ENCODE measurements at places on chromosomes 6 and 20.

GRCh38 chr20:50294164-50295088 lies 103.8 kb downstream of the CEBPB start:
- no peak for DNase-seq

- DNase-seq: no peak
Observed at GRCh38 chr20:35134880-35135279, 12.3 kb downstream of the EDEM2 start.

DNA sequence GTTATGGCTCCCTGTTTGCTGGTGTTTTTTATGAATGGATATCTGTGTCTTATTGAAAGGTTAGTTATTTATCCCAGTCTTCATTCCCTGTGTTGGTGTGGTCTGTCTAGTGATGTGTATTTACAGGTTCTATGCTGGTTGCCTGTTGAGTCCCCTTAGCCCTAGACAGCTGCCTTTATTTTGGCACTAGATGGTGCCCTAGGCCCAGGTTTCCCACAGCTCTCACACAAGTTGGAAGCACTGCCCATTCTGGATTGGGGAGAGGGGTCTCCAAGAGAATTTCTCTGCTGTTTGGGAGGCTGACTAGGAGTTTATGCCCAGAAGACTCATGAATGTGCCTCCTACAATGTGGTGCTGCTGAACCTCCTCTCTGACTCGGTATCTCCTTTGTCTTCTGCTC lies 12.4 kb downstream of the GRM1 start:
- no peak for DNase-seq

GRCh38 chr6:118017301-118017848 lies 110.3 kb downstream of the SLC35F1 start:
- no peak for DNase-seq

GRCh38 chr6:13412639-13413465 lies 74.5 kb downstream of the GFOD1 start:
- DNase-seq: no peak

DNA sequence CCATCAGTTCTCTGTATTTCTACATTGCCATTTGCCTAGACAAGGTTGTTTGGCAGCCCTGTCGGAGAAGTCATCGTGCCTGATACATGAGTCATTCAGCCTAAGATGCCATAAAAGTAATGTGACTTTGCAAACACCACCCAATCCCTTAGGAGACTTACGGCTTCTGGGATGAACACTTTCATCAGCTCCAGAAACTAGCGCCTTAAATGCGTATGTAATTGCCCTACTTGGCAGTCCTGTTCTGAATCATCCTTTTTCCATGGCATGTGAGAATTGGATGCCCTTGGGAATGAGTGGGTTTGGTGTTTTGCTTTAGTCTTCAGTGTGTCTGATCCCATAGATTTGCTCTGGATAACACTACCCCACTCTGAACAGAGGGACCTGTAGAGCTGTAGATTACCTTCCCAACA lies 158.5 kb downstream of the SASH1 start:
- DNase-seq: peak; percentile 82

GRCh38 chr20:3744806-3745685 lies 12.6 kb downstream of the HSPA12B start:
- no peak for DNase-seq

- no peak for DNase-seq
Observed at GRCh38 chr20:2930538-2930937, 57.3 kb downstream of the PTPRA start.

DNA sequence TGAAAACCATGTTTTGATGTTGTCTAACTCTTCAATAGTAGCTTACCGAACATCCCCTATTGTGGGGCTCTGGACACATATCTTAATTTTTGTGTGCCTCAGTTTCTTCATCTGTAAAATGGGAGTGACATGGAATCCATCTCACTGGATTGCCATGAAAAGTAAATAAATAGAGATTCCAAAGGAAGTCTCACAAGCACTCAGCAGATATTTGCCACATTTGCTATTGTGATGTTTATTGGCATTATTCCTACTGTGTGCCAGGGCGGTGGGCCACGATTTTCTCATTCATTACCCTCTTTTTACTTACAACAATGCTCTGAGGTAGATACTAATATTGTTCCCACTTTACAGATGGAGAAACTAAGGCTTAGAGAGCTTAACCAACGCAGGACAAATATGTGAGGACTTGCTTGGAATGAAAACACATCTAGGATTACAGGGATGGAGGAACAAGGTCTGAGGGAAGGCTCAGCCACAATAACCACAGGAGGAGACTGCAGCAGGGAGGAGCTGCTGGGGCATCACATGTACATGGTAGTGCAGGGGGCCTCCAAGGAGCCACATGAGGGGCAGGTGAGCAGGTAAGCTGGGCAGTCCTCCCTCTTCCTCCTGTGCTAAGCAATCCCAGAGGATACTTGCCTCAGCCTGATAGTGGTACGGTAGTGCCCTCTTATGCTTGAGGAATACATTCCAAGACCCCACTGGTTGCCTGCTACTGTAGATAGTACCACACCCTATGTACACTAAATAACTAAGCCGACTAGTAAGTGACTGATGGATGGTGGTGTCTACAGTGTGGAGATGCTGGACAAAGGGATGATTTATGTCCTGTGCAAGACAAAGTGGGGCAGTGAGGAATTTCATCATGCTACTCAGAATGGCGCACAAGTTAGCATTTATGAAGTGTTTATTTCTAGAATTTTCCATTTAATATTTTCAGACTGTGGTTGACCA lies 176.9 kb downstream of the FOXA2 start:
- DNase-seq: no peak

DNA sequence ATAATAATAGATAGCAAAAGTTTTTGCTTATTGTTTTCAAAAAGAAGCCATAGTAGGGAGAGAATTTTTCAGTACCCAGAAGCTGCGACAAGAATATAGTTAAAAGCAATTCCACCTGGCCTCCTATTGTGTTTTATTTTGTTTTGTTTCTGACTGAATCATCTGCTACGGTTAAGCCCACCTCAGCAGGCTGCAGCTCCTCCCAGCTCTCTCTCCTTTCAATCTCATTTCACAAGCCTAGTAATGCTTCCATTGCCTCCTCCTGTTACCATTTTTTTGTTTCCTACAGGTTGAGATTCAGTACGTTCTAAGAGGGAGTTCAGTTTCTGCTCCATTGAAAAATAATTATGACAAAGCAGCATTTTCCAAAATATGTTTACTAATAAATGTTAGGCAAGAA lies 77.9 kb downstream of the PCSK2 start:
- no peak for DNase-seq

- DNase-seq: no peak
Observed at GRCh38 chr6:35569011-35569461, 56.3 kb upstream of the TULP1 start.

DNA sequence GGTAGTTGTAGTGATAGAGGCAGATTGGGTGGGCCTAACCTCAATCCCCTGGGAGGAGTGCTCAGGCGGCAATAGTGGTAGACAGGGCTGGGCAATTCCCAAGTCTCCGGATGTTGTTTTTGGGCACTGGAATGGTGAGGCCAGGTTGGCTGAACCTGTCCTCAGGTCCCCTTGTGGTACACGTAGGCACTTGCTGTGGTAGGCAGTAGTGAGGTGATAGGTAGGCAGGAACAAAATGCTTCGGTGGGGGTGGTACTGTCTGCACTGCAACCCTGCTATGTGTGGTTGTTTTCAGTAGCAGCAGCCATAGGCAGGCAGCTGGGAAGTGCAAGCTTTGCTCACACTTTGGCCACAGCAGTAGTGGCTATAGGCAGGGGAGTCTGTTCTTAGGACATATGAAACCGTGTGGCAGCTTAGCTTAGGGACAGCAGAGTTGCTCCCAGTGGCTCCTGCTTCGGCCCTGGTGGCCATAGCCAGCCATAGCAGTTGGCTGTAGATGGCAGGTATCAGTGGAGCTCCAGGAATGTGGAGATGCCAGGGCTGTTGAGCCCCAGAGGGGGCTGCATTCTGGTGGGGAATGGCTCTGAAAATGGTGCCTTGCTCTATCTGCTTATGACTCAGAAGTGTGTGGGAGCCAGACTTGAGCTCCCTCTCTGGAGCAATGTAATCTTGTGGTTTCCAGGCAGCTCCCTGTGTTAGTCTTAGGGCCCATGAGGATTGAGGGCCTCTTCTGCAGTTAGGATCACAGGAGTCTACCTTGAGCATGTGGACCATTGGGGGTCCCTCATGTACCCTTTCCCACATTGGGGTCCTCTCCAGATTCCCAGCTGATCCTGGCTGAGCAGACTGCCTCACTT lies 241.8 kb upstream of the BMP2 start:
- DNase-seq: no peak

GRCh38 chr20:46282669-46283068 lies 25.6 kb downstream of the CDH22 start:
- no peak for DNase-seq

DNA sequence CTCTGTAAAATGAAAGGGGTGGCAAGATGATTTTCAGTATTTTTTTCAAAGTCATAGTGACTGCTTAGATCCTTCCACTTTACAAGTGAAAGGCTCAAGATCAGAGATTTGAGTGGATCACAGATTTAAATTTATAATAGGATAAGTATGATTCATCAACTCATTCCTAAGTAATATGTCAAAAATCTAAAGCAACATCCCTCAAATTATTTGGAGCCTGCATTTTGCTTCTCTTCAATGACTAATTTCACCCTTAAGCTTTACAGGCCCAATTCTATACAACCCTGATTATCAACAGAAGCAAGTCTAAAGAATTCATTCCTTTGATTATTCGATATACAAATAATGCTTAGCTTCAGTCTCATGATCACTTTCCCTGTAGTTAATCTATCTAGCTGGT lies 93.9 kb upstream of the HEY2 start:
- no peak for DNase-seq

DNA sequence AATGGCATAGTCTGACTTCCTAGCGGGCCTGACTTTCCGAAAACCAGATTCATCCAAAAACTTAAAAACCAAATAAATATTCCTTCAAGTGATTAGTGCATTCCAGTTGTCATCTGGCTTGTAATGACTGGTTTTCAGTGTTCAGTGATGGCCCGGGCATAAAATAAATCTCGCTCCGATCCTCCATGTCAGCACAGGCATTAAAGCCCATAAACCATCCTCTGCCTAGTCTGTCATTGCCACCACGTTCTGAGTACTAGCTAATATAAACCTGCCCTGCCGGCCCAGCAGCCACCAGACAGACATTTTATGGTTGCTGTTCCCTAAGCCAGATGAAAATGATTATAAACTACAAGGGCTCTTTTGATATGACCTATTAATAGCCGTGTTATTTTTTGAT lies 232.3 kb upstream of the GMDS start:
- DNase-seq: no peak

DNA sequence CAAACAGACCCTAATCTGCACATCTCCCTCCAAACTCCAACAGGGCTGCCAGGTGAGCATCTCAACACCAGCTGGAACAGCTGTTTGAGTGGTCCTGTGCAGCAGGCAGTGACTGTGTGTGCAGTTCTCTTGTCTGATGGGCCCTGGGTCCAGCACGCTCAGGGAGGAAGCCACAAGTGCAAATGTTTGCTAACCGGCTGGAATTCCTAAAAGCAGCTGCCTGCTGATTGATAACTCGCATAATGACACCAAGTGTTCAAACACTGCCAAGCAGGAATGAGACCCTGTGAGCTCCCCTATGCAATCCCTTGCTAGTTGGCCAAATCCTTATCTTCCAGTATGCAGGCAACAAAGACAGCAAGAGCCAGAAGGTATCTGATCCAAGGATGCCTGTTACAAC lies 650.6 kb downstream of the CBLN4 start:
- no peak for DNase-seq

DNA sequence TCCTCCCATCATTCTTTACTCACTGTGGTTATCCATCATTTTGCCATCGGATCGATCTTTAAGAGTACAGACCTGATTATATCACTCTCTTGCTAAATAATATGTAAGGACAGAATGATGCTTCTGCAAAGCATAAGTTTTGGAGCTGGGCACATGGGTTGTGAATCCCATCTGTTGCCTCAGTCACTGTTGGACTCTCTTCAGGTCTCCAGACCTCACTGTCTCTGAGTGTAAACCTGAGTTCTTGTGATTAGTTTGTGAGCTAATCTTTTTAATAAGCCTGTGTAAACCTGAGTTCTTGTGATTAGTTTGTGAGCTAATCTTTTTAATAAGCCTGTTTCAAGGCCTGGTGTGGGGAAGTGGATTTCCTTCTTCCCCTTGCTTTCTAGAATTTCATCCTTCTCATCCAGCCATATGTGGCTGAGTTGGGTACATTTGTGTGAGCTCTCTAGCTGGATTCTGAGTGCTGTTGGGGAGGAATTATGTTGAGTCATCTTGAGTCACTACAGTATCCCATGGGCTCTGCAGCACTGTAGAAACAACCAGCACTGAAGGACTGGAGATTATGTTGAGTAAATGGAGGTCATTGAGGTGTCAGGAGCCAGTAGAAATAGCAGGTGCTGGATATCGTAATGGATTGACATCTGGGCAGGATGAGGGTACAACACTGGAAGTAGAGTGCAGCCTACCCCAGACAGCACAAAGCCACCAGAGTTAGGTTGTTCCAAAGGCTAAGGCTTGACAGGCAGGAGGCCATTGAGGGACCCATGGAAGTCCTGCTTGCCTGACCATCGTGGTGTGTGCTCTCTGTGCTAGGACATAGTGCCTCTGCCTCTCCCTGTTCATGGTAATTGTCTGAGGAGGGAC lies 52.4 kb downstream of the SCAND1 start:
- DNase-seq: peak; percentile 39

- no peak for DNase-seq
Observed at GRCh38 chr6:5671601-5672559, 334.8 kb downstream of the NRN1 start.

DNA sequence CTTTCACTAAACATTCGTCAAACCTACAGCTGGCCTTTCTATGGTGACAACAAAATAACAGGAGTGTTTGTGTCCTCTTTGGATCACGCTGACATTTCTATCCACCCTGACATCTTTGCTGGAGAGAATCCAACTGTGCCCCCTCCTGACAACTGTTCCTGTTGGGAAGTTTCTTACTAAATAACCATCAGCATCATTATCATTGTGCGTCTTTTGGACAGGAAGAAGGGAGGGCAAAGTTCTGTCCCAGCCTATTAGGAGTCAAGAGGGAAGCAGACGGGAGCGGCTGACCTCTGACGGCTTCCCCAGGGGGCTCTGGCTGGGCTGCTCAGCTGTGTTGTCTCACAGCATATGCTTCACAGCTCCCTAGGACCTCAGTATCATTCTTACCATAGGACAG lies 195.9 kb upstream of the SULF2 start:
- no peak for DNase-seq

DNA sequence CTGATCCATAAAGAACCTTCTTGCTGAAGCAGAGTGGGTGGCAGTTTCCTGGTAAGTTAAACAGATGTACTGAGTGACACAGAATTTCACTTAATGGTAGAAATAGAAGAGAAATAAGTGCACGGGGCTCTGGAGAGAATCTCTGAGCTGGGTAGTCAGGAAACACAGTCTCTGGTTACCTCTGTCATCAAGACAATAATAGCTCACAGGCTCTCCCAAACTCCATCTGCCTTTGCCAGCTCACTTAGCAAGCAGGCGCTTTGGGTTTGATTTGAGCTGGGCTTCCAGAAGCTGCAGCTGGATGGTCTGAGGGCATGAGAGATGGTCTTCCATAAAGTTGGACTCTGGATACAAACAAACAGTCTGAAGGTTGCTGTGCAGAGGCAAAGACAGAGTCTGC lies 39.6 kb upstream of the PRSS35 start:
- DNase-seq: no peak

DNA sequence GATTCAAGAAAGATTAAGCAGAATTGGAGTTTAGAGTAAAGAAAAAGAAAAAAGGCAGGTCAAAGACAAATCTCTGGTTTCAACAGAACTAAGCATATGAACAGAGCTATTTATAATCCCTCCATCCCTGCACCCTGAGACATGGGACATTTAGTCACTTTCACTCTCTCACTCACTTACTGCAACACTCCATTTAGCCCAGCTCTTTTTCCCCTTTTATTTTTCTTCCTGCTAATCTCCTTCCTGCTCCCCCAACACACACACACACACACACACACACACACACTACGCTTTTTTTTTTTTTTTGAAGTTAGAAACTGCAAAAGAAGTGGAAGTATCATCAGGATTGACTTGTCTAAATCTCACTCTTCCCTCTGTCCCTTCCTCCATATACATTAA lies 45.1 kb upstream of the TBC1D7 start:
- no peak for DNase-seq
